ENCODE measurements at places on chromosomes 11 and 22.
A peak's percentile ranks its signal among the peaks of the same experiment; 100 is the strongest.

- DNase-seq = no peak
Observed at GRCh38 chr22:44312766-44313165, at the start of gene SHISAL1. Gene SHISAL1, minus strand, starts transcription at chr22:44312951. Its CDS starts 12,006 bp downstream, at chr22:44300945.

DNA sequence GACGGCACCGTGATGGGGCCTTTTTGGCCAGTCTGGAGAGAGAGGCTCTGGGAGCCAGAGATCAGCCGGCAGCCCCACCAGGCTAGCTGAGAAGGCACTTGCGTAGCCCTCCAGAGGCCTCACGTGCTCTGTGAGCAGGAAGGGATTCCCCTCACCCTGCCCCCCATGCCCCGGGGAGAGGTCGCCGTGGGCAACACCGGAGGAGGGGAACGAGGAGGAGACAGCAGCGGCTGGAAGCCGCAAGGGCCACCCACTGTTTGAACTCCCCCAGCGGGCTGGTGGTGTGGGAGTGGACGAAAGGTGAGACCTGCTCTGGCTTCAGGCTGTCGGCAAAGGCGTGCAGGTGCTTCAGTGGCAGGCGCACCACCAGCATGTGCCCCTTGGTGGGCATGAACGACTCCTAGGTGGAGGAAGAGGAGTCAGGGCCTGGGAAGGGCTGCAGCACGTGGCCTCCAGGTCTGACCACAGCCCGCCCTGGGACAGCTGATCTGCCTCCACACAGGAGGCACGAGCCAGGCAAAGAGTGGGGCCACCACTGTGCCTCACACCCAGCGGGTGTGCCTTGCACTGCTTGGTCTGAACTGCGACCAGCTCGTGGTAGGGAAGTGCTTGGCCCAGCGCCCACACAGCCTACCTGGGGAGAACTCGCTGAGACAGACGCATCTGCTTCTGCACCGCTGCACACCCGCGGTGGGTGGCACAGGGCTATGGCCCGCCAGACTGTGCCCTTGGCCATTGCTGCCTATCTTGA lies 99.9 kb downstream of the MED15 start:
- no peak for DNase-seq

DNA sequence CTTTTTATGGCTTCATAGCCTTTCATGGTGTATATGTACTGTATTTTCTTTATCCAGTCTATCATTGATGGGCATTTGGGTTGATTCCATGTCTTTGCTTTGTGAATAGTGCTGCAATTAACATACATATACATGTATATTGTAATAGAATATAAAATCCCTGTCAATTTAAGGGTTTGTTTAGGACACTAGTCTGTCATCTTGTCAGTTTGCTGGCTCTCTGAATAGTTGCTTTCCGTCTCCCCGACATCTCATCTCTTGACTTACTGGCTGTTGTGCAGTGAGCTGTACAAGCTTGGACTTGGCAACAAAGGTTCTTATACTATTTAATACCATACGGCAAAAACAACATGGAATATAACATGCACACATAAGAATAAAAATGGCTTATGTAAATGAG lies 1487.5 kb downstream of the LRRC4C start:
- no peak for DNase-seq

DNA sequence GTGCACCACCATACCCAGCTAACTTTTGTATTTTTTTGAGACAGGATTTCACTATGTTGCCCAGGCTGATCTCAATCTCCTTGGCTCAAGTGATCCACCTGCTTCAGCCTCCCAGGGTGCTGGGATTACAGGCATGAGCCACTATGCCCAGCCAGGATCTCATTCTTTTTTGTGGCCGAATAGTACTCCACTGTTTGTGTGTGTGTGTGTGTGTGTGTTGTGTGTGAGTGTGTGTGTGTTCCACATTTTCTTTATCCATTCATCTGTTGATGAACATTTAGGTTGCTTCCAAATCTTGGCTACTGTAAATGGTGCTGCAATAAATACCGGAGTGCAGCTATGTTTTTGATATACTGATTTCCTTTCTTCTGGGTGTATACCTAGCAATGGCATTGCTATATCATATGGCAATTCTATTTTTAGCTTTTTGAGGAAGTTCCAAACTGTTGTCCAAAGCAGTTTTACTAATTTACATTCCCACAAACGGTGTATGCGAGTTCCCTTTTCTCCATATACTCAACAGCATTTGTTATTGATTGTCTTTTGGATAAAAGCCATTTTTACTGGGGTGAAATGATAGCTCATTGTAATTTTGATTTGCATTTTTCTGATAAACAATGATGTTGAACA lies 105.4 kb downstream of the TTC28 start:
- no peak for DNase-seq

- DNase-seq = no peak
Observed at GRCh38 chr11:57240007-57240406, 3.0 kb upstream of the APLNR start.

DNA sequence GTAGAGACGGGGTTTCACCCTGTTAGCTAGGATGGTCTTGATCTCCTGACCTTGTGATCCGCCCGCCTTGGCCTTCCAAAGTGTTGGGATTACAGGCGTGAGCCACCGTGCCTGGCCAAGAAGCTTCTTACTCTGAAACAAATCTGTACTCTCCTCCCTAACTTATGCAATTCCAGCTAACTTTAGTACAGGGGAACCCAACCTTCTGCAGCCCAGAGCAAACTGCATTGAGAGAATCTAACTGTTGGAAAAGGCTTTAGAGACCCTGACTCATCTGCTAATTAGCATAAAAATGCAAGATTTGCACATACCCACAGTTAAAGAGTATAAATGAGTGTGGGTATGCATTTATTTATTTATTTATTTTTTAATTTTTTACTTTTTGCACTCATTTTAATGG lies 64.8 kb downstream of the APOL5 start:
- no peak for DNase-seq

DNA sequence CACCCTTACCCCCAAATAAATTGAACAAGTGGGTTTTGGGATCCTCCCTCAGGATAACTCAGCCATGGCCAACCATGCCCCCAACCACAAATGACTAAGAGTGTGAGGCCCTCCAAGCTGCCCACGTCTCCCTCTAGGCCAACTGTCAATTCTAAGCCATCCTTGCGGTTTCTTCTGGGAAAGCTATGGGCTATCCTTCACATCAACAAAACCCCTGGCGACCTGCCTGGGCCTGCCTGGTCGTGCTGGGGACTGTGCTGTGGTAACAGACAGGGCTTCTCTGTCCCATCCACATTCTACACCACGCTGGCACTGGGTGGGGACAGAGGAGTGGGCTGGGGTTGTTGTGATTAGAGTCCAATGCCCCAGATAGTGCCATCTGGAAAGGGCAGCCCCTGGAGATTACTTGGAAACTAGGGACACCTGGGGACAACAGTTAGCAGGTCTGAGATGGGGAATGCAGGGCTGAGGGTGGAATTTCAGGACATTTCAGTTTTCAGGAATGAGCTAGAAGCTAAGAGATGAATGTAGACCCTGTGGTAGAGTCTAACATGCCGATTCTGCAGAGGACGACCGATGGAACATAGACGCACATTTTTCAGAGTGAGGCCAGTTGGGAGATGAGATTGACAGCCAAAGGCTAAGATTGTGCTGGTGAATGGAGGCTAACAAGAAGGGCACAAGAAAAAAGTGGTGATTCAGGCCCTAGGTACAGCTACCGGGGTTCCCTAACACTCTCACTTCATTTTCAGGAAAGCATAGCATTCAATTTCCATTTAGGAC lies 131.9 kb downstream of the RASSF10 start:
- no peak for DNase-seq

GRCh38 chr22:27792452-27793161 lies 8.9 kb downstream of the MN1 start:
- no peak for DNase-seq

DNA sequence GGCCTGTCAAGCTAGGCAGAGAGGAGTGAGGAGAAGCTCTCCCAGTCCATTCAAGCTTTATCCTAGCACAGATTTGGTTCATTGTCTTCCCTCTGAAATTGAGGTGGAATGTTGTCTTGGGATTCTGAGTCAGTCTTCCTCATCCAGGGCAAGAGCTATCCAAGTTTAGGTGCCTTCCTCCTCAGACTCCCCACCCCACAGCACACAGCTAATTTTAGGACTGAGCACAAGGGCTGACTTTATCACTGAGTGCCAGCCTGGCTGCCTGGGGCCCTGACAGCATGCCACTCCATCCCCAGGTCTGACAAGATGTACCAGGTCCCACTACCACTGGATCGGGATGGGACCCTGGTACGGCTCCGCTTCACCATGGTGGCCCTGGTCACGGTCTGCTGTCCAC lies 2.6 kb downstream of the PGAP2 start:
- DNase-seq = no peak

DNA sequence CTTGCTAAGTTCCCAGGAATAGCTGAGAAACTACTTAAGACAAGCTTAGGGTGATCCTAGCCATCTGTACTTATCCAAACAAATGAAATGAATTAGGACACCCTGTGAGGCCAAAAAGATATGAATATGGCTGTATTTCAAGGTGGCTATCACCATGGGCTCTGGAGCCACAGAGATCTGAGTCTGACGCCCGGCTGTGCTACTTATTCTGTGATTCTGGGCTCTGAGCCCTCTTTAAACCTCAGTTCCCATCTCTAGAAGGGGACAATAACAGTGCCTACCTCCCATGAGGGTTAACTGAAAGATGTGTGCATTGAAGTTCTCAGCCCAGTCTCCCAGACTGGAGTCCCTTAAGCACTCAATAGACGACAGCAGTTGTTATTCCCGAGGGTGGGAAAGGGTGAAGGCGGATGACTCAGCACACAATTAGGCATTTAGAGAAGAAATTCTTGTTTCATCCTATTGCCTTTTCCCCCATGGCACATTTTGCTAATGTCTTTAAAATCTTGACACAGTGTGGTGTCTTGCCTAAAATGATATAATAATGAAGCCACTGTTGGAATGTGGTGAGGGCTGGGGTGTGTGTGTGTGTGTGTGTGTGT lies 132.5 kb downstream of the ADAMTS15 start:
- DNase-seq = no peak

DNA sequence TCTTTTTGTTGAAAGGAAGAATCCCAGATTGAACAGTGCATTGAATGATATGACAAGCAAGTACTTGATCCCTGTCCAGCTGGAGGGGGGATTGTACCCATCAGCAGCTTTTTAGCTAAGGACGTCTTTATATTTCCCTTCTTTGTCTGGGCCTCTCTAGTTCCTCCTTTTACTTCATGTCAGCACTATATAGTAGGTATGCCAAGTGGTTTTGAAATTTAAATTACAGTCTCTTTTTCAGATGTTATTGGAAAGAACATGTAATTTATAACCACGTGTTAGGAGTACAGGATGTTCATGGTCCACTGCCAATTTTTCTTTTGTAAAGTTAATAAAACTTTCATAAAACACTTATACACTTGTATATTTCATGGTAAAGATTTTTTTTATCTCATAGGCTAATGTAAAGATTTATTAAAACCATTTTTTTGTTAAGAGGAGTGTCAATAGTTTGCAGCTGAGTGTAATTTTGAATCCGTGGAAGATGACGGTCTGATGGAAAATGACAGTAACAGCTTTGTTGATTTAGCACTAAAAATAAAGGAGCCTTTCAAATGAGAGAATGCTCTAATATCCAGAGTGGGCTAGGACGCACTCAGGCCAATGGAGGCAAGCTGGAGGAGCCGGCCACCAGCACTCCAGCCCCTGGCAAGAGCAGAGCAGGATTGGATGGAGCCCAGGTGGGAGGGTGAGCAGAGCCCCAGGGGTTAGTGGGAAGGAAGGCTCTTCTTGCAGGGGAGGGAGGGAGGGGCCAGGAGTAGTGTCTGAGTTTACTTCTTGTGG lies 488.3 kb downstream of the INSC start:
- DNase-seq = peak; percentile 21

All from NCI-H748 treated with DMSO at 0.1 percent for 48 hours (cell line).